ENCODE measurements at places on chromosomes 13 and 19.

DNA sequence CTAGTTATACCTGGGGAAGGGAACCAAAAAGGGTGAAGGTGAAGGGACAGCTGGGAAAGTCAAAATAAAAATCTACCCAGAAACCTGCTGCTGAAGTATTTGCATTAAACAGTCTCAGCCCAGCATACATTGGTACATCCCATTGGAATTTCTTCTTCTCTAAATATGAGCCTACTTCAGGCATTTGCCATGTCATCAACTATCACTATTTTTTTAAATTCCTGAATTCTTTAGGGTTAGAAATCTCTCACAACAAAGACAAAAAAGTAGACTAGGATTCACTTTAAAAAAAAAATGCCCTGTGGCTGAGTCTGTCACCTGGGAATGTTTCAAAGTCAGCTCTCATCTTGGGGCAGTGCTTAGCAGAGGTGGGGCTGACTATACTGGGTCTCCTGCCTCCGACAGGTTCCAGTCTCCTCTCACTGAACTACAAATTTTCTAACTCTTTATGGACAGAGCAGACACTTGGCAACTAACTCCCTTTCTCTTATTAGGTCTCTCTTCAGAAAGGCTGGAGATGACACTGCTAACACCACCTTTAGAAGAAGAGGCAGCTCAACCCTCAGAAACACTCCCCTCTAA, 141.2 kb downstream of the LHFPL6 start:
- no peak for DNase-seq

- DNase-seq = no peak
Observed at GRCh38 chr19:28137772-28138171, 1075.2 kb downstream of the UQCRFS1 start.

- no peak for DNase-seq
Observed at GRCh38 chr19:21581646-21582240, 76.3 kb downstream of the ZNF429 start.

- DNase-seq = no peak
Observed at GRCh38 chr13:84352946-84353345, 470.7 kb upstream of the SLITRK1 start.

GRCh38 chr13:30551189-30551588, 66.5 kb upstream of the USPL1 start:
- DNase-seq = no peak

- no peak for DNase-seq
Observed at GRCh38 chr13:93001866-93002461, 224.6 kb upstream of the GPC6 start.

- DNase-seq = no peak
Observed at GRCh38 chr13:100508455-100508854, 80.1 kb downstream of the GGACT start.

- DNase-seq = no peak
Observed at GRCh38 chr13:77544758-77545338, 9.3 kb downstream of the SCEL start.

DNA sequence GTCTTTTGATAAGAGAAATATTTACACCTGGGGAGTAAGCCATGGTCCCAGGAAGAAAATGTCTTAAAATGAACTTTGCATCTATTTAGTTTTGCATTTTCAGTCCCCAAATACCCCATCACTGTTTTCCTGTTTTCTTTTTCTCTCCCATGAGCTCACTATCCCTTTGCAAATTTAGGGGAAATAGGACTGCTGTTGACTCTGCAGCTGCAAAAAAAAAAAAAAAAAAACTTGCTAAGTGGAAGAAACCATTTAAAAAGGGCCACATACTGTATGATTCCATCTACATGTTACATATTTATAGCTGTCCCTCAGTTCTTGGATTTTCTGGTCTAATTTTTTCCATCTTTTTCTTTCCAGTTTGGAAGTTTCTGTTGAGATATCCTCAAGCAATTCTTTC, 98.2 kb upstream of the SERP2 start:
- DNase-seq = no peak

DNA sequence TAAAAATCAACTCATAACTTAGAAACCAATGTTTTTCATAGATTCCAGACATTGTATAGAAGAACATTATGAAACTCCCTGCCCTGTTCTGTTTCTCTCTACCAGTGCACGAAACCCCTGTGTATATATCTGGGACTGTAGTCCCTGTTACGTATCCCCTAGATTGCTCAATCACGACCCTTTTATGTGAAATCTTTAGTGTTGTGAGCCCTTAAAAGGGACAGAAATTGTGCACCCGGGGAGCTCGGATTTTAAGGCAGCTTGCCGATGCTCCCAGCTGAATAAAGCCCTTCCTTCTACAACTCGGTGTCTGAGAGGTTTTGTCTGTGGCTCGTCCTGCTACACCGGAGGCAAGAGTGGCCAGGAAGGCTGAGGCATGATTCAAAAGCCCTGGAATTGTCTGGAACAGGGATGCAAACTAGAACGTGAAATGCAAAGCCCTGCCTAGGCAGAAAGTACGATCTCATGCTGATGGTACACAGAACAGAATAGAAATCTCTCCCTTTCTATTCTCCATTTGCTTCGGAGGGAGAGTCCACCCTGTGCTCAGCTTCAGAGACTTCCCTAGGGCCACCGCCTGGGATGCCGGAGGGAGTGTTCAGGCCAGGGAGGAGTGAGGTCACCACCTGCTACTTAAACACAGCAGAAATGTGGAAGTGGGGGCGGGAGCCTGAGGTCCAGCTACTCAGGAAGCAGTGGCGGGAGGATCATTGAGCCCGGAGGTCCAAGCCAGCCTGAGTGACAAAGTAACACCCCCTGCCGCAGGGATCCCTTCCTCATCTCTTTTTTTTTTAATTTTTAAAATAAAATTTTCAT, 758 bp upstream of the ZNF888 start:
- DNase-seq = no peak

DNA sequence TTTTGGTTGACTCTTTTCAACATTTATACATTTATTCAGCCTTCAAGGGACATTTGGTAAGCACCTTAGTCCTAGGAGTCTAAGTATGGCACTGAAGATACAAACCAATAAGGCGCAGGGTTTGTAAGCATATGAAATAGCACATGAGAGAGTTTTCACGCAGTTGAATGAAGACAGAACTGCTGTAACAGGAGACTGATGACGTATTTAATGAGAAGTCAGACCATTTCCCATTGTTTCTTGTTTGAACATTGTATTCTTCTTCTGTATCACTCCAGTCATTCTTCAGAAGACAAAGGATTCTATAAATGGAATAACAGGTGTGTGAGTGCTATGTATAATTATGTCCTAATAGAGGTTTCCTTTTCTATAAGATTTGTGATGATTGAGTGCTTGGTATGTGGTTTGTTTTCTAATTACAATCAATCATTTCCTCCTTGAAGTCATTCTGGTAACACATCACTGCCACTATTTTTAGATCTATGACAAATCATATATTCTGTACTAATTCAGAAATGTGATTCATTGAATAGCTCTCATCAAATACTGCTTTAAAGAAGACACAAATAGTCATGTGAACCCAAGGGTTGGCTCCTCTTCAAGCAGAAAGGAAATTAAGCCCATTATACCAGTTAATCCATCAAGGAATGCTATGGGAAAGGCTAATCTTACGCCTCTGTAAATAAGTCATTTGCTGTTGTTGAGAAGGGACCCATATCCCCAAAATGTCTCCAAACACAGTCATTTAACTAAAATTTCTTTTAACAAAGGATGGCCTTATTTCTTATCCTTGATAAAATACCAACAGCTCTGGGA, 222.8 kb upstream of the NBEA start:
- no peak for DNase-seq

- no peak for DNase-seq
Observed at GRCh38 chr13:21668732-21669275, 2.1 kb upstream of the FGF9 start.

GRCh38 chr19:5480427-5480836, 25.2 kb downstream of the ZNRF4 start:
- no peak for DNase-seq

DNA sequence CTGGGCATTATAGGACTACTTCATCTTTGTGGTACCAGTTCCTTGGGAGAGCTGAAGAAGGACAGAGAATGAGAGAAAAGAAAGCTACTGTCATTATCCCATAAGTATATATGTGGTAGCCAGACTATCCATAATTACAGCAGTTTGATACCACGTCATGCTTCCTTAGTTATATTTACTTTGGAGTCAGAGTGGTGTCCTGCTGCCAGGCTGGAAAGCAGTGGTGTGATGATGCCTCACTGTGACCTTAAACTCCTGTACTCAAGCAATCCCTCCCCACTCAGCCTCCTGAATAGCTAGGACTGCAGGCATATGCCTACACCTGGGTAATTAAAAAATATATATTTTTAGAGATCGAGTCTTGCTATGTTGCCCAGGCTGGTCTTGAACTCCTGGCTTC, 57.8 kb downstream of the WTIP start:
- no peak for DNase-seq

- no peak for DNase-seq
Observed at GRCh38 chr19:6279620-6279930, 200 bp downstream of the MLLT1 start.

DNA sequence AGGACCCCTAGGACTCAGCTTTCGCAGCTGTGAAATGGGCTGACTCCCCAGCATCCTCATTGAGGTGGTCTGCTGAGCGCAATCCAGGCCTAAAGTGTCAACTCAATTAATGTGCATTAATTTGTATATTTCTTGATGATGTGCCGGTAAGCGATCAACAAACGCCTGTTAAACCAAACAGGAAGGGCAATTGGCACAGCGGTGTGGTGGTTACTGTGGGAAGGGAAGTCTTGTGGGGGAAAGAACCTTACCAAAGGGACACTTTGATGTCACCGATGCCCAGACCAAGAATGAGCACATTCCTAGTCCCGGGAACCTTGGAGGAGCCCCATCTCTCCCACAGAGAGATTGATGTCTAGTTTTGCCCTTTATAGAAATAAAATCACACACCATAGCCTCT, 1.6 kb downstream of the JAK3 start:
- no peak for DNase-seq

DNA sequence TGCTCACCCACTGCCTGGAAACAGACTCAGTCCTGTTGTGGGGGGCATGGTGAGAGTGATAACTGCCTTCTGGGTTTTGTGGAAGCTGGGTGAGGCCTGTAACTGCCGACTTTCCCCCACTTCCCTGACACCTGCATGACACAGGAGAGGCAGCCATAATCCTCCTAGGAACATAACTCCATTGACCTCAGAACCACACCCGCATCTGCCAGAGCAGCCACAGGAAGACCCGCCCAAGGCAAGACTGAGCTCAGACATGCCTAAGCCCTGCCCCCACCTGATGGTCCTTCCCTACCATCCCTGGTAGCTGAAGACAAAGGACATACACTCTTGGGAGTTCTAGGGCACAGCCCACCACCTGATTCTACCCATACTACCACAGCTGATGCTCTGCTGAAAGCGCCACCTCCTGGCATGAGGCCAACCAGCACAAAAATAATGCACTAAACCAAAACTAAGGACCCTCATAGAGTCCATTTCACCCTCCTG, 326.7 kb downstream of the RBM26 start:
- no peak for DNase-seq

DNA sequence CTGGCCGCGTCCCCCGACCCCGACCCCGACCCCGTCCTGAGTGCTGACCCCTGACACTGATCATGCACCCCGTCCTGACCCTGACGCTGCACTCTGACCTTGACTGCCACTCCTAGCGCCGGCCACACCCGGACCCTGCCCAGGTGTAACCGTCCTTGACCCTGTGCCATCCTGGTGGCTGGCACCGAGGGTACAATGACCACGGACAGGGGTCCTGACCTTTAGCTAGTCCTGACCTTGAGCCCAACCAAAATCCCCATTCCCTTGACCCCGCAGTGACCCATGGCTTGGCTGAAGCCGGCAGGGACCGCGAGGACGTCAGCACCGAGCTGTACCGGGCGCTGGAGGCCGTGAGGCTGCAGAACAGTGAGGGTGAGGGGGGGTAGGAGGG, 25.9 kb downstream of the CLEC4M start:
- no peak for DNase-seq

DNA sequence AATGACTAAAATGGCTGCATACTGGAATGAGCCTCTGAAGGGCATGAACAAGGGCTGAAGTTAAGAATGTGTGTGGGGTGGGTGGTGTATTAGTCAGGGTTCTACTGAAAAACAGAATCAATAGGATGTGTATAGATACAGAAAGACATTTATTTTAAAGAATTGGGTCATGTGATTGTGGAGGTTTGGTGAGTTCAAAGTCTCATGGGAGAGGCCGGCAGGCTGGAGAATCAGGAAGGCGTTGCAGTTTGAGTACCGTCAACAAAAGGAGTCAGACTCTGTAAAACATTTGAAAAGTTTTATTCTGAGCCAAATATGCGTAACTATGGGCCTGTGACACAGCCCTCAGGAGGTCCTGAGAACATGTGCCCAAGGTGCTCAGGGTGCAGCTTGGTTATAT, 24.5 kb upstream of the CYSLTR2 start:
- DNase-seq = no peak

- DNase-seq = no peak
Observed at GRCh38 chr19:45526143-45526542, 18.9 kb downstream of the VASP start.

- no peak for DNase-seq
Observed at GRCh38 chr13:64551755-64552154, 2678.4 kb downstream of the PCDH9 start.

- no peak for DNase-seq
Observed at GRCh38 chr13:73204952-73205351, 146.1 kb downstream of the KLF5 start.

- no peak for DNase-seq
Observed at GRCh38 chr13:34352958-34353357, 535.0 kb downstream of the RFC3 start.

DNA sequence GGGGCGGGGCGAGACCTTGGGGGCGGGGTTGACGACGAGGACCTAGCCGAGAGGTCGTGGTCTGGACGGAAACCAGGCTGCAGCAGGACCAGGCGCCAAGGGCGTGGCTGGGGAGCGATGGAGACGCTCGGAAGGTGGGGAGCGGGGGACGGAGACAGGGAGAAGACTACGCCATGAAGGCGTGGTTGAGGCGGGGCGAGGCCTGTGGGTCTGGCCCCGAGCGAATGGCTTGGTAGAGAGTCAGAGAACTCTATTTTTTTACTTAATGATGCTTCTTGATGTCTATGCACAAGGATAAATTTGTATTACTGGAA, 674 bp upstream of the FBXL12 start:
- no peak for DNase-seq

- no peak for DNase-seq
Observed at GRCh38 chr13:30113551-30113950, 193.8 kb downstream of the KATNAL1 start.

DNA sequence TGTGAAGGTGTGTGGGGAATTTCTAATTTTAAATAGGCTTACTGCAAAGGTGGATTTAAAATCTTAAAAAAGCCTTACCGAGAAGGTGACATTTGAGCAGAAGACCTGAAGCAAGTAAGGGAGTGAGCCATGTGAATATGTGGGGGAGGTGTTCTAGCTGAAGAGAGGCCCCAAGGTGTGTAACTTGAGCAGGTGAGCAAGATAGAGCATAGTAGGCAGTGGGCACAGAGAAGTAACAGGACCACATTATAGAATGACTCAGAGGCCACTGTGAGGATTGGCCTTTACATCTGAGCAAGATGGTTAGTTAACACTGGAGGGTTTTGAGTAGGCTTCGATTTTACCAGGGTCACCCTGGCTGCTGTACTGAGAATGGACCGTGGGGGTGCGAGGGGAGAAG, 22.6 kb downstream of the TM9SF2 start:
- DNase-seq = no peak

GRCh38 chr13:87810391-87810801, 139.2 kb downstream of the SLITRK5 start:
- DNase-seq = no peak
